ENCODE measurements at places on chromosomes 4 and X.

DNA sequence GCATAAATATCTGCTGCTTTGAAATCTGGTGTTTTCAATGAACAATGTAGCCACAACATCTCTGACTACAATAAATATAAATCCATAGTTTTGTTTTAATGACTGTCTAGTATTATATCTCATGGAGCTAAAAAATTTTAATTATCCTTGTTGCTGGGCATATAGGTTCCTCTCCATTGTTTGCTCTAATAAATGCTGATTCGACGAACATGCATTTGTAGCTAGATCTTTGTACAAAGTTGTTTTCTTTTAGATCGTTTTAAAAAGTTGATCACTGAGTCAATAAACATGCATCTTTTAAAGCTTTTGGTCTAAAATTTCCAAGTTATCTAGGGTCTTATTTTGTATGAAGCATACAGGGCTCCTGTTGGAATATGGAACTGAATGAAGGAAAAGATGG, 130.5 kb upstream of the GPR101 start:
- DNase-seq: no peak

- DNase-seq: no peak
Observed at GRCh38 chr4:139470997-139471665, 17.2 kb downstream of the RAB33B start.

- no peak for DNase-seq
Observed at GRCh38 chrX:69278031-69278687, 112.9 kb upstream of the PJA1 start.

DNA sequence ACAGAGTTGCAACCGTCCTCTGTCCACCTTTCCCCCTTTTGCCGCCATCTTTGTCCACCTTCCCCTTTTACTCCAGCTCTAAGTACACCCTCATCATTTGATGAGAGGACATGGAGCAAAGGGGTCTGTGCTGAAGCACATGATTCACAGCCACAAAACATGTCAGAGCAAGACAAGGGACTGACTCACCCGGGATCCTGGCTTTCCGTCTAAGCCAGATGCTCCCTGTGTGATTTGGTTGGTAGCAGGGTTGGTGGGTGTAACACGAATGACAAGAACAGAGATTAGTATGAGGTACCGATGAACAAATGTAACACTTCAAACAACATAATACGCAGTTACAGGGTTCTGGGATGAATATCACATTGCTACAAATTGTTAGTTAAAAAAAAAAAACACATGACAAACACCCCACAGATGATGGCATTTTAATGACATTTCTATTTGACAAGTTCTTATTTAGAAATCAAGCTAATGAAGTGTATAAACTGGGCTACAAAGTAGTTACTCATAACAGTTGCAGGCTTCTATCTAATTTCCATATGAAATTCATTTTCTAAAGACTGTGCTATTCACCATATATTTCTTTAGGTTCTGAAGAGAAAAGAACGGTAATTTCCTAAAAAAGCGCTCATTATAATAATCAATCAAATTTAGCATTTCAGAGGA, 71.4 kb upstream of the ETNPPL start:
- no peak for DNase-seq

GRCh38 chr4:86498863-86499166, 95.3 kb upstream of the PTPN13 start:
- no peak for DNase-seq

DNA sequence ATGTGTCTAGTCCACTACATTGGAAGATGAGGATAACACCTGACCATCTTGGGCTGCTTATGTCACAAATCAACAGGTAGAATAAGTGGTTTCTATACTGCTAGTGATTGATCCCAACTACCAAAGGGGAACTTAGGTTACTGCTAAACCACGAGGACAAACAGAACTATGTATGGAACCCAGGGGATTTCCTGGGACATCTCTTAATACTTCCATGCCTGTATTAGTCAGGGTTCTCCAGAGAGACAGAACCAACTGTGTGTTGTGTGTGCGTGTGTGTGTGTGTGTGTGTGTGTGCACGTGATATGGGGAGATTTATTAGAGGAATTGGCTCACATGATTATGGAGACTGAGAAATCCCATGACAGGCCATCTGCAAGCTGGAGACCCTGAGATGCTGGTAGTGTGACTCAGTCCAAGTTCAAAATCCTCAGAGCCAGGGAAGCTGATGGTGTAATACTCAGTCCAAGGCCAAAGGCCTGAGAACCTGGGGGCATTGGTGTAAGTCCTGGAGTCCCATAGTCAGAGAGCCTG, 16.2 kb upstream of the AFF1 start:
- no peak for DNase-seq

DNA sequence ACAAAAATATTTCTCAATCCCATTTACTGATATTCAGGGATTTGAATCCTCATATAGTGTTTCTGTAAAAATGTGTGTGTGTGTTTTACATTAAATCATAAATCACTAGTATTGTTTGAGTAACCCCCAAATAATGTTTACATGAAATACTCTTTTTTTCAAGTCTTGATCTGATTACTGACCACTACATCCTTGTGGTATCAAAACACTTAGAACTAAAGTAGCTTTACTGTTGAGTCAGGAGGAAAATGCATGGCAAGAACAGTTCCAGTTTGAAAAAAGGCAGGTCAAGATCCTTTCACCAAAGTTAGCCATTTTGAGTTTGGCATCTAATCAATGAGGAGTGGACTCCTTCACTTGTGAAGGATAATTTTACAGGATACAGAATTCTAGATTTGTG, 3.6 kb upstream of the WDR19 start:
- no peak for DNase-seq

DNA sequence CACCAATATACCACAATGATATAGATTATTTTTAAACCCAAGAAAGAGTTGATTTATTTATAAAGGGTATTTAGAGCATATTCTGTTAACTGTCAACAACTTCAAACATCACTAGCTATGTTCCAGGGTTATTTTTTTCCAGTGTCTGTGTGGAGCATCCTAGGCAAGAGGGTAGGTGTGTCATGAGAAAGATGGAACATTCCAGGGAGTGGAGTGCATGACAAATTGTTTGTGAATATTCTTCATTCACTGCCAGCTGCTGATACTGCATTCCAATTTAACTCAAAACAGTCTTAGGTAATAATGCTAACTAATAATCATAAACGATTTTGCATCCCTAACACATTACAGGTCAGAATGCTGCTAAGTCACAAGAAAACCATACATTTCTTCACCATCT, 148.7 kb upstream of the RASGEF1B start:
- no peak for DNase-seq

GRCh38 chr4:66736606-66737005, 808.7 kb downstream of the CENPC start:
- no peak for DNase-seq

DNA sequence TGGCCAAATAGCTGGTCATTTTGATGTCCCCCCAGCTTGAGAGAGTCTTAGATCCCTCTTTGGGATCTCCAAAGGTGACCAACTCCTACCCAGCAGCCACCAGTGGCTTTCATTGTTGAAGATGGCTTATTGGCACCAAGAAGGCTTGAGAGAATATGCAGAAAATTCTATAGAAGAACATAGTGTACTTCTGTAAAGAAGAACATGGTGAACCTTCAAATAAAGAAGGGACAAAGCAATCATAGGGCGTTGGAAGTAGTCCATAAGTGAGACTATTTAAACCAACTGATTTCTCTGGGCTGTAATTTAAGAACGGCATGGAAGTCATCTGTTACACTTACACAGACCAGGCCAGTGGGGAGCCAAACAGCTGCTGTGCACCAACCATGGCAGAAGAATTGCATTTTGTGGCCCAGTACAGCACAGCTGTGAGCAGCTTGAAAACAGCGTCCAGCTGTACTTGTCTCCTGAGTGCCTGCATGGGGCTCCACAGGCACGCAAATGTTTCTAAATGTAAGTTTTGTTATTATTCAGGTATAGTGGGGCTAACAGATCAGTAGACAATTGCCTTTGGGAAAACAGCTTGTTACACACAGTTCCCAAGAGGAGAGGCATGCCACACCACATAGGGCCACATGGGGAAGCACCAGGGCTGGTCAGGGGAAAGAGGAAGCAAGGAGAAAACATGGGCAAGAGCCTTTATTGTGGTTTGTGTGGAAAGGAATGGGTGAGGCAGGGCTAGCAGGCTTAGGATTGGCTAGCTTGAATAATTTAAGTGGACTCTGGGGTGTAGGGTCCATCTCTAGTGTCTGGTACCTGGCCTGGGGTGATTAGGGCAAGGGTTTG, 125.0 kb downstream of the ARHGAP6 start:
- no peak for DNase-seq

GRCh38 chrX:82695066-82695465, 813.0 kb upstream of the POU3F4 start:
- no peak for DNase-seq

Measured in NCI-H2029 treated with DMSO at 0.1 percent for 48 hours (cell line).